ENCODE measurements at places on chromosomes 4 and X.

- H3K36me3 ChIP-seq, result no peaks in the 10 kb centered on the region
- H3K27me3 ChIP-seq, result no peaks in the 10 kb centered on the region
- H3K4me3 ChIP-seq, result no peak overlapping the region
Observed at GRCh38 chr4:140968371-140968770, 164.9 kb downstream of the RNF150 start.

DNA sequence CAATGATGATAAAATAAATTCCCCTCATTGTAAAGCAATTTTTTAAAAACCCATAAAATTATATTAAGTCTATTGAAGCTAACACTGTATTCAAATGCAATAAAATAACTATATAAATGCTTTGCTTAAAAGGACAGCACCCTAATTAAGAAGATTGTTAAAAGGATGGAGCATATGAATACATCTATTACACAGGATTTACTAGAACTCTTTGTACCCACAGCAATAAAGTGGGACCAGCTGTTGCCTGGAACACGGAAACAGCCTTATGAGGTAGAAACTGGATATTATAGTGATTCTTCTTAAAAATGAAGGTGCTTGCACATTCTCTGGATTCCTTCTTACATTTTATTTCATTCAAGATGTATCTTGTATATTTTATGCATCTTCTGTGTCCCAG lies 298.7 kb upstream of the KLF3 start:
- no peak overlapping the region for H3K27ac ChIP-seq
- H3K4me1 ChIP-seq, result peaks cover 35% of the 10 kb centered on the region
- no peak overlapping the region for H3K4me3 ChIP-seq
- no peaks in the 10 kb centered on the region for H3K36me3 ChIP-seq

GRCh38 chrX:41468647-41469323 lies 21.6 kb downstream of the NYX start:
- H3K4me3 ChIP-seq, result no peak overlapping the region
- H3K27me3 ChIP-seq, result no peaks in the 10 kb centered on the region
- peak overlapping the region; percentile 70 for H3K27ac ChIP-seq
- DNase-seq, result no peak

DNA sequence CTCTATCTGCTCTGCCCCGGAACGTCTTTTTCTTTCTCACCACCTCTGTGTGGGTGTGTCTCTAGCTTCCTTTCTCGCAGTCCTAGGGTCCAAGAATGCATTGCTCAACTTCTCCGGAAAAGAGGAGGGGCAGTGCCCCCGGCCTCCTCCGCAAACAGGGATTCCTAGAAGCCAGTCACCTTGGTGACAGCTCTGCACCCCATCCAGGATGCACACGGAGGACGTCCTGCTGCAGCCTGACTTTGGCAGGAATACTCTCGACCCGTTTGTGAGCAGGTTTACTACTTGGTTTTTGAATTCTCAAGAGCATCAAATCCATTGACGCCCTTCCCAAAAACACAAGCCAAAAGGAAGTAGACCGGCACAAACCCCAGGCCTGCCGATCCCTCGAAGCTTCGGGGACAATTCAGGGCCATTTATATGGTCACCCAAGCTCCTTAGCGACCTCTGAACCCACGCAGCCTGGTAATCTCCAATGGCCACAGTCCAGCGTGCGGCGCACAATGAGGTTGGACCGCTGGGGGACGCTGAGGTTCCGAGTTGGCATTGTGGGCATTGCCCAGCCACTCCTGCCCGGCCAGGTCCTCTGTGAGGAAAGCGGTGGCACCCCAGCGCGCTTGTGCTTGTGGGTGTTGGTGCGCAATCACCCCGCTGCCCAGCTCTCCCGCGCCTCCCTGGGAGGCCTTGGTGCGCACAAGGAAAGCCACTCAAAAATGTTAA lies 9.8 kb downstream of the NKX3-2 start:
- peaks cover 100% of the 10 kb centered on the region for H3K27me3 ChIP-seq
- no peak for DNase-seq
- no peaks in the 10 kb centered on the region for H3K4me1 ChIP-seq
- no peak overlapping the region for H3K4me3 ChIP-seq
- no peak overlapping the region for H3K27ac ChIP-seq
- H3K36me3 ChIP-seq, result no peaks in the 10 kb centered on the region

DNA sequence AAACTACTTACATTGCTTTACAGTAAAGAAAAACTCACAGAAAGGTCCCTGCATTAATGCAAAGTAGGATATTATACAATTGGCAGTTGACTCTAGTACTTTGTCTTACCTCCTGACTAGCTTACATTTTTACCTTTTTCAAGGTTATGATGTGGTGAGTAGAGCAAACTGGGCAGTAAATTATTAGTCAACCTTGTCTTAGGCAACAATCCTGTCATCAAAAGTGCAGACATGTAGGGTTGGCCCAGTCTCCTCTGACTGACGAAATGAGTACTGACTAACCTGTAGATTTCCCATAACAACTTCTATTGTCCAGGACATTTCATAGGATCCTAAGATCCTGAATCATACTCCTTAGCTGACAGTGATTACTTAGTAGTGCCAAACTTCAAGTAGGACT lies 142.0 kb upstream of the NUDT6 start:
- no peaks in the 10 kb centered on the region for H3K27me3 ChIP-seq
- no peak overlapping the region for H3K27ac ChIP-seq
- no peaks in the 10 kb centered on the region for H3K36me3 ChIP-seq
- no peak for DNase-seq
- H3K4me1 ChIP-seq, result no peaks in the 10 kb centered on the region

GRCh38 chr4:93448691-93449293 lies 379.8 kb upstream of the ATOH1 start:
- H3K4me3 ChIP-seq, result no peak overlapping the region
- no peaks in the 10 kb centered on the region for H3K4me1 ChIP-seq
- no peaks in the 10 kb centered on the region for H3K36me3 ChIP-seq
- no peaks in the 10 kb centered on the region for H3K27me3 ChIP-seq

DNA sequence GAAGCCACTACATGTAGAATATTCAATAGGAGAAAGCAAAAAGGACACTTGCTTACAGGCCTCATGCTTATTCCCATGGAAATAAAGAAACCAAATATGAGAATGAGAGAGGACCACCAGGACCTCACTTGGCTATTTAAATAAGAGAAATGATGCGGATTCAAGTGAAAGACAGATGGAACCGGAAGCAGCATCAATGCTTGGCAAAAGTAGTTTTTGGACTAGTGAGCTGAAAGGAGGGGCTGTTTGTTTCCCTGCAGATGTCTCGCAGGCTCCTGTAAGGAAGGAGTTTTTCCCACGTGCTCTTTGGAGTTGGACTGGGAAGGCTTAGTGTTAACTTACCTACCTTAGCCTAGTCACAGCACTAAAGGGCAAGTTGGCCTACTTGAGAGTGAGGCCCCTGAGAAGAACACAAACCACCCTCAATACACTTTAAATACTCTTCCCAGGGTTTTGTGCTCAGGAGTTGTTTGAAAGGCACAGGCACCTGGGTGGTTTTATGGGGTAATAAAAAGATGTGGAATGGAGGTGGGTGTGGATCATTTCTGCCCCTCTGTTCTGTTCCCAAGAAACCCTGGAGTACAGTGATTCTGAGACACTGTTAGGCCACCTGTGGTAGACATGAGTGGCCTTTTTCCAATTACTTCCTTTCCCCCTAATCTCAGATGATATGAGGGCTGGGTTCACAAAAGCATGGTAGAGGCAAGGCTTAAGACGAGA lies 113.3 kb upstream of the C1GALT1C1 start:
- no peak overlapping the region for H3K27ac ChIP-seq
- no peaks in the 10 kb centered on the region for H3K36me3 ChIP-seq
- no peaks in the 10 kb centered on the region for H3K27me3 ChIP-seq
- H3K4me1 ChIP-seq, result no peaks in the 10 kb centered on the region

Data from transverse colon (tissue), 4 donors.